Myocyte (in vitro differentiated cells): ENCODE measurements at places on chromosomes 2 and 18.

- DNase-seq: no peak
Measured at GRCh38 chr18:55763805-55764204, 175.8 kb upstream of the TCF4 start.

DNA sequence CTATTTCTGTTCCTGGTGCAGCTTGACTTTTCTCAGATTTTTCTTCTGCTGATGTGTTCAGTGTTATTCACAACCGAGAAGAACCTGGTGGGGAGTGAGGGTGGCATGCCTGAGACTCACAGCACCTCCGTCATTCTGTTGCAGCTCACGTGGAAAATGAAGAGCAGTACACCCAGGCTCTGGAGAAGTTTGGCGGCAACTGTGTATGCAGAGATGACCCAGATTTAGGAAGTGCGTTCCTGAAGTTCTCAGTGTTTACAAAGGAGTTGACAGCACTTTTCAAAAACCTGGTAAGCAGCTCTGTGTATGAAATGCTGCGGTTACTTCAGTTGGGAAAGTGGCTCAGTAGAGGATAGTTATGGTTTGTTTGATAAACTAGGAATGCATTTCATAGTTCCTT lies 90.5 kb downstream of the ASAP2 start:
- DNase-seq: no peak

DNA sequence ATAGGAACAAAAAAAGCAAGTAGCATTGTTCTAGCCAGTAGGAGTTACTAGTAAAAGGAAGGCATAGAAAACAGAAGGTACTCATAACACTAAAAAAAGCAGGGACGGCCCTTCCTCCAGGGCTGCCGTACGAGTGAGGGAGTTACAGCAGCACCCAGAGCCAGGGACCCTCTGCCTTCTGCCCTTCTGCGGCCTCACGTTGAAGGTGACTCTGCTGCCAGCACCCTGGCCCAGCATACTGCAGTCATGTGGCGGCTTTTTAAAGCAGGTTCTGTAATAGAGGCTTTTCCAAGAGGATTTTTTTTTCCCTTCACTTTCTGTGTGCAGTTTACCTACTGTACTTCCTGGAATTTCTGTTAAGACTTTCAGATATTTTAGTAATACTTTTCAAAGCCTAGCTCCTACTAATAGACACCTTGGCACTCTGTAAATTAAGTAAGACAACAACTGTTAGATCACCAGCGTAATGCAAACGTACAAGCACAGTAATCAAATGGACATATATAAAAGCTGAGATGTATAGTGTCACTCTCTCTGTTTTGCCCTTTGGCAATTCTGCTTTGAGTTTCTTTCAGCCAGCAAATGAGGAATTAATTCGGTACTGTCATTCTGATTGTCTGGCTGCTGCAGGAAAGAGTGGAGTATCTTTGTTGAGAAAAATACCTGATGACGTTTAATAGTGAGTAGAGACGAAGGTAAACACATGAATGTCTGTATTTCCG lies 161.5 kb downstream of the PTGR3 start:
- no peak for DNase-seq

- DNase-seq: no peak
Measured at GRCh38 chr2:169711751-169712509, 17.7 kb downstream of the PHOSPHO2 start.

- no peak for DNase-seq
Measured at GRCh38 chr2:218814540-218815243, 16.9 kb downstream of the PRKAG3 start.

DNA sequence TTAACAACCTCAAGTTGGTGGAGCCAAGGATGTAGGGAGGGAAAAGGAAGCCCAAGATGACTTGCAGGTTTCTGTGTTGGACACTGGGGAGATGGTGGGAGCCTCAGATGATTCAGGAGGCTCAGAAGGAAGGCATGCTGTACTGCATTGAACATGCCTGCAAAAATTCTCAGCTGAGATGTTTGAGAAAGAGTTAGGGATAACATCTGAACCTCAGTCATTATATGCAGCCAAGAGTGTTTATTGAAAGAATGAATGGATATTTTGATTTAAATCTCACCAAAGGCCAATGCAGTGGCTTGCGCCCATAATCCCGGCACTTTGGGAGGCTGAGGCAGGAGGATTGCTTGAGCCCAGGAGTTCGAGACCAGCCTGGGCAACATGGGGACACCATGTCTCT lies 243.0 kb downstream of the MYCN start:
- no peak for DNase-seq
